ENCODE measurements at places on chromosomes 12 and 14.

GRCh38 chr12:63863658-63864453 lies 19.4 kb downstream of the SRGAP1 start:
- DNase-seq = no peak

GRCh38 chr12:54937929-54938328 lies 46.6 kb downstream of the TESPA1 start:
- no peak for DNase-seq

DNA sequence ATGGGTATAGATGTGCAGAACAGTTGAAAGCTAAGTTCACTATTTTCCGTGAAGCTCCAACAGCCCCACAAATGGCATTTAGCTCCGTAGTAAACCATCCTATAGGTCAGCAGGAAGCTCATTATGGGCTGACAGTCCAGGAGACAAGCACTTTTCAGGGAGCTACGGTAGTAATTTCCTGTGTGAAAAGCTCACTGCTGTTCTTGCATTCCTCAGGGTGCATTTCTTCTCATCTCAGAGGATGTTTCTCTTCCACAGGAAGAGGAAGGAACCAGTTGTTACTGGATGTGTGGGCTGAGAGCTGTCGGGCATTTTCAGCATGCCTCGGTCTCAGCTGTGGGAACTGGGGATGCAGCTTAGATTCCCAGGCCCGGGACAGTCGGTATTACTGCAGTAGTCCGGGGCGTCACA lies 72.8 kb downstream of the GALNT4 start:
- no peak for DNase-seq

DNA sequence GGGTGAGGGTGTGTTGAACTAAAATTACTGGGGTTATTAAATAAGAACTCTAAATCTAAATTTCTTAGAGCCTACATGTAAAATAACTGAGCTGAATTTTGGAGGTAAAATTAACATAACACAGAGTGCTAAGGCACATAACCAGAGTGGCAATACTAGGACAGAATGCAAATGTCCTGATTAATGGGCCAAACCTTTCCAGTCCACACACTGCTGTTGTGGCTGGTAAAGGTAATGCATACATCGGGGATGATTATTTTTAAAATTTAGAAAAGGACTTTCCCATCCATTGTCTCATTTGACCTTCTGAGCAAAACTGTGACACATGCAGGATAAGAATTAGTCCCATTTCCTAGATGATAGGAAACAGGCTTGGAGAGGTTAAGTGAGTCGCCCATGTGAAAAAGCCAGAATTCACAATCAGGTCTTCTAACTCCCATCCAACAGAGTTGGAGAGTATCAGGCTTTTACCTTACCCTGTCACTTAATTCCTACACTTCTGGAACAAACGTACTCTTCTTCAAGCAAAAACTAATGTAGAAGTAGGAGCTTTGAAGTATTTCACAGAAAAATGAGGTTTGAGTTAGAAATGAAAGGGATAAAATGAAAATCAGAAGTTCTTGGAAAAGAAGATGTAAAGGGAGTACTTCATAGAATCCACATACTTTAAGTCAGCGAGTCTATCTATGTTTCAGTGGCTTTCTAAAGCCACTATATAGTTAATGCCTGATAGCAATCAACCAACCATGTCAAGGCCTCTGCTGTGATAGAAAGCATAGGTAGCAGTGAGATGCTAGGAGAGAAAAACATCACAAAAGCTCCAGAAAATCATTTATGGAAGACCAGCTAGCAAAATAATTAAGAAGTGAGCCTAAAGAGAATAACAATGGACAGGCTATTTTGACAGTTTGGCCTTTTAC lies 334.9 kb upstream of the DIO2 start:
- no peak for DNase-seq

GRCh38 chr12:33671676-33672075 lies 232.1 kb upstream of the SYT10 start:
- DNase-seq = no peak

GRCh38 chr12:92603741-92604432 lies 98.9 kb upstream of the PLEKHG7 start:
- DNase-seq = no peak

GRCh38 chr14:30159374-30159773 lies 231.7 kb upstream of the PRKD1 start:
- no peak for DNase-seq

GRCh38 chr12:101806265-101806664 lies 24.5 kb downstream of the GNPTAB start:
- no peak for DNase-seq

GRCh38 chr12:123713398-123713797 lies 1.2 kb downstream of the ATP6V0A2 start:
- DNase-seq = no peak

DNA sequence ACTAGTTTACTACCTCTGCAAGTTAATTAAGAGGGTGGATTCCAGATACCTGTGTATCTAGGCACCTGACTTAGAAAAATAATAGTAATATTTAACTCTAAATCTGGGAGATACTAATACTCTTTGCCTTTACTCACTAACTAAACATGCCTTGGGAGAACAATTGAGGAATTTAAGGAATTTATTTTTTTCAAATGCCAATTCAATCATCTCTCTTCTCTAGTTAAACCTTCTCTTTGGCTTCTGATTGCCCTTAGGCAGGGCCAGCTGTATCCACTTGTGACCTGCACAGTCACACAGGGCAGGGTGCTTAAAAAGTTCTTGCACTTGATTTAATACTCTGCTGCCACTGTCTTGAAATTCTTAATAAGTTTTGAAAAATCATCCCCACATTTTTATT lies 142.4 kb downstream of the PLCZ1 start:
- DNase-seq = no peak

GRCh38 chr12:75137896-75138295 lies 71.7 kb downstream of the KCNC2 start:
- no peak for DNase-seq

DNA sequence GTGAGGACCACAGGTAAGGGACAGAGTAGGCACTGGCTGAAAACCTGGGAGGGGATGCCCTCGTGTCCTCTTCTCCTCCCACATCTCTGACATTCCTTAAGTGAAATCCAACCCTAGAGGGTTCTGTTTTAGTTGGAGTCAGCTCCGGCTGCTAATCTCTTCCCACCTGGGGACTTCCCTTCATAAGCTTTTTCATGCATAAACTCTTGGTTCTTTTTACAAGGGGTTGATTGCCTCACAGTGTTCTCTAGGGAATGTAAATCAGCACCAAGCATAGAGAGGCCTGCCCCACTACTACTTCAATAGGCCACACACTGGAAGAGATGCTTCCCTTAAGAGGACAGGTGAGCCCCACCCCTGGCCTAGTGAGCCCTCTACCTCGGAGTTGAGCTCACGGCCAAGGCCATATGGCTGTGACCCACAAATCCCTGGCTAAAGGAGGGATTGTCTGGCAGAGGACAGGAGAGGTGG lies 3.2 kb upstream of the SYNDIG1L start:
- no peak for DNase-seq

GRCh38 chr14:91983588-91983987 lies 36.1 kb upstream of the FBLN5 start:
- DNase-seq = no peak

DNA sequence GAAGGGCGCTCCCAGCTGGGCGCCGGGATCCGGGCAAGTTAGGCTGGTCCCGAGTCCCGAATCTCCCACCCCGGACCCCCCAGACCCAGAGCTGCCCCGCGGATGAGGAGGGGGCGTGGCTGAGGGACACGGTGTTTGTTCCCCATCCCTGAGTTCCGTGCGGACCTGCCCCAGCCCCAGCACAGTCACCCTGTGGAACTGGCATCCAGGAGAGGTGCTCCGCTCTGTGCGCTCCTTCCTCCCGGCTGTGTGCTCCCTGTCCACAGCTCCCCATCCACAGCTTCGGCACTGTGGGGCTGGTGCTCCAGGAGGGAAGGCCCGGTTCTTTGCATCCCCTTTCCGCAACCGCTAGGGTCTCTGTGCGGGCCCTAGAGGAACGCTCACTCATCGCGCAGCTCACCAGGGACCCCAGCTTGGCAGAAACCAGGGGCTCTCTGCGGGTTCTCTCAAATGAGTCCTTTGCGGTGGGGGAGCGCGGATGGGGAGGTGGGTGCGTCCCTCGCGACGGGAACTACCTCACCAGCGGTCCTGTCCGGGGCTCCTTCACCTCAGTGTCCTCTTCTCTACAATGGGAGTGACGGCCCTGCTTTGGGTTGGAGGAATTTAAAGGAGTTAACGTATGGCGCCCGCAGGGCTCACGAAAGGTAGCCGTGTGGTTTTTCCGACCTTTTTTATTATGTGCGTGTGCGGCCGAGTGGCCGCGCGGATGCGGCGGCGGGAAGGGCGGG lies 845 bp downstream of the TMEM132C start:
- DNase-seq = no peak

- DNase-seq = no peak
Measured at GRCh38 chr12:13220838-13221237, 24.3 kb downstream of the EMP1 start.

- no peak for DNase-seq
Measured at GRCh38 chr12:10663869-10664268, 10.0 kb downstream of the STYK1 start.

GRCh38 chr14:21332950-21333349 lies 50.9 kb downstream of the SUPT16H start:
- DNase-seq = no peak

DNA sequence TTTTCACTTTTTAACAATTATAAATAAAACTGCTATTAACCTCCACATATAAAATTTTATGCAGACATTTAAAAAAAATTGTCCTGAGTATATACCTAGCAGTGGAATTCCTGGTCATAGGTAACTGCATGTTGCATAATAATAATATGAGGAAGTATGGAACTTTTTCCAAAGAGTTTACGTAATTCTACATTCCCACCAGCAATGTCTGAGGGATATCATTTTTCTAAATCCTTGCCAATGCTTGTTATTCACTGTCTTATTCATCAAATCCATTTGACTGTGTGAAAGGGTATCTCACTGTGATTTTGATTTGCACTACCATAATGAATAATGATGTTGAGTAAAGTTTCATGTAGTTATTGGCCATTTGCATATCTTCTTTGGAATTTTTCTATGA lies 393.8 kb downstream of the LRFN5 start:
- DNase-seq = no peak

DNA sequence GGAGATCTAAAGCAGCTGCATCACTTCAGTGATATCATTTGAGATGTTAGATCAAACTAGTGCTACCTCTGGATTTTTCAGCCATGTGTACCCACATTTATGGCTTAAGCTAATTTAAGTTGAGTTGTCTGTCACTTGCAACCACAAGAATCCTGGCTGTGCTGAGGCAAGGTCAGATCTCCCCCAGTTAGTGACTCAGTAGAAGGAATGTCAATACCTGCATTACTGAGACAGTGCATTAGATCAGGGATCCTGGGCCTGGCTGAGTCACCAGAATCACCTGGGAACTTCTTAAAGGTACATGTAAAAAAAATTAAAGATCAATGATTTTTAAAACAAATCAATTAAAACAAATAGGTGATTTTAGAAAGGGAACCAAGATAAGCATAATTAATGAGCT lies 84.6 kb upstream of the GRIN2B start:
- no peak for DNase-seq

DNA sequence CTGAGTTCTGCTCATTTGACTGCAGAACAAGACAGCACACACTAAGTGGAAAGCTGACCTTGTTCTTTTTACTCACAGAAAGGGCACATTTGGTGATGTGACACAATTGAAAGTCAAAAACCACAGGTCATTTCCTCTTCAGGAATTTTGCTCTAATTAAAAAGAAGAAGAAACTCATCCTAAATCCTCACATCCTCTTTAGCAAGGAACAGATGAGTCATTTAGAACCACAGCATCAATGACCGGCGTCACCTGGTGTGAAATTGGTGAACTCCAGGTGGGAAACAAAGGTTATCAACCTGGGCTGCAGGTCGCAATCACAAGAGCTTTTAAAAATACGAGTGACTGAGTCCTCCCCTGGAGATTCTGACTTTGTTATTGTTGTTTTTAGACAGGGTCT lies 2.9 kb upstream of the RNU6-8 start:
- DNase-seq = no peak

GRCh38 chr14:23008831-23009230 lies 1.1 kb downstream of the C14orf93 start:
- DNase-seq = no peak

DNA sequence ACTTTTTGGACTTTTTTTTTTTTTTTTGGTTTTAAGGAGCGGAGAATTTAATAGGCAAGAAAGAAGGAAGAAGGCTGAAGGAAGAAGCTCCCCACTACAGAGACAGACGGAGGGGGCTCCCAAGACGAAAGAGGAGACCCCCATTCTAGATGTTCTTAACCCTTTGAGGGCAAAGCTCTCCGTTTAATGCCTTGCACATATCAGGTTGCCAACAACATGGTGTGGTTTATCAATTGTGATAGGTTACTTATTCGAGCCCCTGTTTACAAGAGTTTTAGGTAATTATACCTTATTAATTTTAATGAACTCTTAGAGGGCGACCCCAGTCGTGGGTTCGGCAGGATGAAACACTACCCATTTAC lies 1.2 kb upstream of the FBXO33 start:
- DNase-seq = no peak

- peak; percentile 34 for DNase-seq
Measured at GRCh38 chr12:104687823-104688573, 231.2 kb downstream of the CHST11 start.

GRCh38 chr12:5022465-5023061 lies 21.1 kb upstream of the KCNA5 start:
- peak; percentile 4 for DNase-seq

DNA sequence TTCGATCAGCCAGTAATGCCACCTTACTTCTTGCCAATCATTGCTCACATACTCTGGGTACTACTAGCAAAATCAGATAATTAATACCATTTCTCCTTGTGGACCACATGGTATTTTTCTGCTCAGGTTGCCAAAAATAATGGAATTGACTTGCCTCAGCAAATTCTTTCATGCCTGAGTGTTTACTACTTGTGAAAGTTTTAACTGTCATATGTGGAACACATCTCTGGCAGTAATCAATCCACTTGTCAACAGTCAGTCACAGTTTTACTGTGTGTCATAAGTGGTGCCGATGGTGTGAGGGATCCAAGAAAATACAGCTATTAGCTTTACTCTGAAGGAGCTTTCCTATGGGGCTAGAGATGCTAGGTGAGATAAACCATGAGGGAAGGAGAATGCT lies 55.3 kb upstream of the ATF1 start:
- no peak for DNase-seq

DNA sequence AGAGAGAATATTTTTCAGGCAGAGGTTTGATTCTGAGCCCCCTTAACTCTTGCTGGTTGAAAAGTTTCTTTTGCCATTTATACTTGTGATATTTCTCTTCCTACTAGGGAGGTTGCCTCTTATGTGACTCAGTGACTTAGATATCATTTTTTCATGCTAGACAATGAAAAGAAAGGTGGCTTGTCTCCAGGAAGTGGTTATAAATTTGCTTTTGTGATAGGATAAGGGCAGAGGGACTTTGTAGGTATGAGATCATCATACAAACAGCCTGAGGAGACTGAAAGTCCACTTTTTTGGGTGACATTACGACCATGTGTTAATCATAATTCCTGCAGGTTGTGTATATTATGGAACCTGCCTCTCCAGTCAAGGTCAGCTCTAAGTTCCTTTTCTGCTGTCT lies 35.8 kb downstream of the ACSM4 start:
- DNase-seq = no peak

- no peak for DNase-seq
Measured at GRCh38 chr14:39247256-39247655, 13.5 kb downstream of the MIA2 start.
